ENCODE measurements at places on chromosomes 1 and 21. TPM values are rescaled to one million over a fixed set of nuclear protein-coding genes. Genes with fewer than 3 reads are reported as not detected.

DNA sequence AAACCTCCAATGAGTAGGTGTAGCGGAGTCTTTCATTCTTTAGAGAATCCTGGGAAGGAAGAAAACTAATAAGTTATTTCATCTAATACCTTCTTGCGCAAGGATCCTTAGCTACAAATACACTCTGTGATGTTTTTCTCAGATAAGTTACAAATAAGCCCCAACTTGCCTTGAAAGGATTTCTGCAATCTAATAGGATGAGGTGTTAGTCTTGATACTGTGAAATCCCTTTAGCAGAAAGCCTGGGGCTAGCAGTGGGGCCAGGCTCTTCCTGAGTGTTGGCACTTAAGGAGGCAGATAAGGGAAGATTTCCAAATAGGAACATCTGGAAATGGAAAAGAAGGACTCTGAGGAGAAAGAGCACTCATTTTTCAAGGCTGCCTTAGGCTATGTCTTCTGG is 168.0 kb upstream of the DAB1 start:
- no peak for DNase-seq

- DNase-seq, result peak; percentile 25
Measured at GRCh38 chr1:9960011-9960410, 16.7 kb downstream of the NMNAT1 start.

TRAF3IP3 gene
- not detected for total RNA-seq

LRRC52 gene
- not detected for total RNA-seq

MMEL1 gene
- not detected for total RNA-seq

GRCh38 chr1:116401646-116402176 is 28.7 kb downstream of the ATP1A1 start:
- DNase-seq, result no peak

DNA sequence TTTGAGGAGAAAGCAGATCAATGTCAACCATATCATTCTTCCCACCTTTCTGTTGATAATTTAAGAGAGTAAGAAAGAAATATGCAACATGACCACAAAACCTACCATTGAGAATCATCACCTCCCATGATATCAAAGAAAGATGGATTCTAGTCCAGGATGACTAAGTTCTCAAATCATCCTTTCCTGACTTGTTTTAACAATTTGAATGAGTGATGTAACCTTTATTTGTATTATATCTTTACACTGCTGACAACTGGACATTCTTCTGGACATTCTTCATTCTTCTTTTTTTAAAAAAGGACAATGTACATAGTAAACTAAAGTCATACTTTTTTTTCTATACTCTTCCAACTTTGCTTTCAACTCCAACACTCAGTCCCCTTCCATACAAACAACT is 9.5 kb downstream of the PSMB4 start:
- DNase-seq, result no peak

GRCh38 chr1:29159773-29160172 is 21.9 kb downstream of the SRSF4 start:
- DNase-seq, result no peak

CCDC185 gene
- 0.47 TPM for total RNA-seq

RXRG gene
- total RNA-seq, result 0.47 TPM

GRCh38 chr1:57281324-57281723 is 142.5 kb downstream of the DAB1 start:
- DNase-seq, result no peak

GRCh38 chr1:40676501-40676900 is 11.0 kb upstream of the RIMS3 start:
- peak; percentile 22 for DNase-seq

GRCh38 chr1:177054542-177054941 is 110.0 kb downstream of the ASTN1 start:
- DNase-seq, result no peak

GRCh38 chr1:236168716-236169429 is 26.5 kb downstream of the GPR137B start:
- peak; percentile 30 for DNase-seq

FCRL5 gene
- not detected for total RNA-seq

GRCh38 chr21:25578056-25578961 is 29.0 kb downstream of the MRPL39 start:
- no peak for DNase-seq

- no peak for DNase-seq
Measured at GRCh38 chr1:188372821-188373220, 1544.1 kb downstream of the PLA2G4A start.

GRCh38 chr1:178389441-178389840 is 107.3 kb downstream of the CLEC20A start:
- DNase-seq, result no peak

GRCh38 chr1:22249928-22250680 is 107.2 kb upstream of the WNT4 start:
- DNase-seq, result no peak

C1orf141 gene
- total RNA-seq, result not detected

GRCh38 chr1:11977625-11978024 is 2.6 kb upstream of the MFN2 start:
- DNase-seq, result no peak

- no peak for DNase-seq
Measured at GRCh38 chr1:162697140-162697895, 65.1 kb downstream of the DDR2 start.

GRCh38 chr21:30340714-30341573 is 3.5 kb upstream of the KRTAP27-1 start:
- DNase-seq, result peak; percentile 29

DNA sequence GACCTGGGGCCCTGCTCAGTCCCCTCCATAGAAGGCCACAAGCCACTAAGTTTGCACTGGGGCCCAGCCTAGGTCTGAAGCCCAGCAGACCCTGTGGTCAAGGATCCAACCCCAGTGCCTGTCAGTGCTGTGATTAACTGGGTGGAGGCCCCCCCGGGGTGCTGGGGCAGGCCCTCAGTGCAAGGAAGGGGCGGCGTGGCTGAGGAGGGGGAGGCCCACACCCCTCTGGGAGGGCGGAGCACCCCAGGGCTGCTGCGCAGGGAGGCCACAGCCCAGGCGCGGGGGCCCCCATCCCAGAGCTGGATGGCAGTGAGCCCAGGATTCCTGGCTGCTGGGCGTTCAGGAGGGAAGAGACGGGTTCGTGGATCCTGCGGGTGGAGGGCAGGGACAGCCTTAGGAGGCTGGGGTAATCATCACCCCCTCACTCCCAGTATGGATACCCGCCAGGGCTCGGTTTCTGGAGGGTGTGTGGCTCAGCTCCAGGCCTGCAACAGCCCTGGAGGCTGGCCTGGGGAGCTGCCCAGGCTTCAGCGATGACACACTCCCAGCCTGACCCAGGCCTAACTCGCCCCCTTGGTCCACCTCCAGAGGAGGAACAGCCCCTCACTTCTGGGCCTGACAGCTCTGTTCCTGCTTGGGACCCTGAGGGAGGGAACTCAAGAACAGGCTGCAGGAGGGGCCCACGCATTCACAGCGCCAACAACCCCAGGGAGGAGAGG is 890 bp downstream of the GJC2 start:
- DNase-seq, result peak; percentile 89

PCP4L1 gene
- not detected for total RNA-seq

GRCh38 chr1:34358636-34359035 is 181.9 kb downstream of the C1orf94 start:
- no peak for DNase-seq

GRCh38 chr21:46128106-46128932 is 27.1 kb downstream of the FTCD start:
- DNase-seq, result peak; percentile 3

GRCh38 chr1:96863449-96863848 is 141.9 kb downstream of the PTBP2 start:
- DNase-seq, result no peak

NDUFS5 gene
- total RNA-seq, result 440 TPM

GRCh38 chr1:22428672-22429071 is 23.0 kb upstream of the ZBTB40 start:
- peak; percentile 21 for DNase-seq

DNA sequence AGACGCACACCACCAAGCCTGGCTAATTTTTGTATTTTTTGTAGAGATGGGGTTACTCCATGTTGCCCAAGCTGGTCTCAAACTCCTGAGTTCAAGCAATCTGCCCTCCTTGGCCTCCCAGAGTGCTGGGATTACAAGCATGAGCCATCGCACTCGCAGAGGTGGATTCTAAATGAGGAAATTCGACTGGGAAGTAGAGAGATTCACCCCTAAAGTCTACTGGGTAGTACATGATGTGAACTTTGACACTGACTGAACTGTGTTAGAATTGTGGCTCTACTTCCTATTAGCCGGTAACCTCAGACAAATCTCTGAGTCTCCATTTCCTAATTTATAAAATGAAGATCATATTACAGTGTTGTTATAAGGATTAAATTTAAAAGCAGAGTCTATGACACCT is 276.0 kb upstream of the NR5A2 start:
- DNase-seq, result no peak

AVPR1B gene
- not detected for total RNA-seq

DNA sequence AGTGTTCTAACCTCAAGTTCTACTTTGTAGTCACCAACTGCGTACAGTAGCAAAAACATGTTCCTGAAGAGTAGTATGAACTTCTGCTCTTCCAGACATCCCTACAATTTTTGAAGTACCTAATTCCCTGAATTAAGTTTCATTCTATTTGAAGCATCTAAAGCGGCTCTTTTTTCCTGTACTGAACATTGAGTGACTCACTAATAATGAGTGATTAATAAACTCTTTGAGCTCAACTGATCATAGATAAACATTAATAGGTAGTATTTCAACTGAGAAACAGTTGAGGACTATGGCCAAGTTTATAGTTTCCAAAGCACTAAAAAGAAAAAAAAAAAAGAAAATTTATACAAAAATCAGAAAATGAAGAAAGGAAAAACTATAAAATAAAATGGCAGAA is 683.1 kb downstream of the LTN1 start:
- no peak for DNase-seq

GRCh38 chr21:39051588-39051949 is 131.7 kb downstream of the PSMG1 start:
- peak; percentile 93 for DNase-seq

DNA sequence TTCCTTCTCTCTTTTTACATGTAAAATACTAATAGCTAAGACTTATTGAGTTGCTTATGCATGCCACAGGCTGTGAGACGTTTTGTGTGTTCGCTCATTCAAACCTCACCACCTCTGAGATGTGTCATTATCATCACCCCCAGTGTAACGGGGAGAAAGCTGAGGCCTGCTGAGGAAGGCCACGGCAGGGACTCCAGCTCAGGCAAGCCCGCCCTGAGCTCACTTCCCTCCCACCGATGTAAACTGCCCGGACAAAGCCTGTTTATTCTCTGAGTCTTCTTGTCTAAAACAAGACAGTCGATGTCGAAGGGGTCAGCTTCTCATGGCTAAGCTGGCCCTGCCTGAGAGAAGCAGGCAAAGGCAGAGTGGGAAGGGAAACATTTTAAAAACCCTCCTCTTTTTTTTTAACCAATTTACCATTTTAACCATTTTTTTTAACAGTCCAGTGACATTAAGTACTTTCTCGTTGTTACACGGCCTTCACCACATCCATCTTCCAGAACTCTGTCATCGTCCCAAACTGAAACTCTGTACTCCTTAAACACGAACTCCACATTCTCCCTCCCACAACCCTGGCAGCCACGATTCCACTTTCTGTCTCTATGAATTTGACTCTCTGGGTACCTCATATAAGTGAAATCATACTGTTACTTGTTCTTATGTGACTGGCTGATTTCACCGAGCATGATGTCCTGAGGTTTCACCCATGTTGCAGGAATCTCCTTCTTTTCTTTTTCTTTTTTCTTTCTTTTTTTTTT is 204.8 kb upstream of the GALNT2 start:
- DNase-seq, result no peak

RGS13 gene
- not detected for total RNA-seq

TPR gene
- 40.3 TPM for total RNA-seq

DNA sequence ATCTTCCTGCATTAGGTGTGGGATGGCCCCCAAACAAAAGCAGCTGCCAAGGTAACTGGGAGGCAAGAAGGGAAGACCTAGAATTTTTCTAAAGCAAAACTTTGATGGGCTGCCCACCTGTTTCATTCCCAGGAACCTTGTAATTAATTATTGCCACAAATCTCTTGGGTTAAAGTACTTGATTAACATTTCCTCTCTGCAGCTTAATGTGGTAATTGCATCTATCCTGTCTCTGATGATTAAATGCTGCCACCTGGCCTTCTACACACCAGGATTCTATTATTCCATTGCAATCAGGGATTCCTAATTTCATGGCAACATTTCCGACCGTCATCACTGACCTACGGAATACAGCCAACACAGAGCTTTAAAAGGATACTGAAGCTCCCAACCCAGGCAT is 68.3 kb upstream of the RC3H1 start:
- no peak for DNase-seq

- DNase-seq, result no peak
Measured at GRCh38 chr1:88350648-88351047, 333.4 kb upstream of the PKN2 start.
